ENCODE measurements at places on chromosomes 12 and 14.

- no peak for DNase-seq
Measured at GRCh38 chr12:26666286-26666685, 166.7 kb downstream of the ITPR2 start.

- DNase-seq, result no peak
Measured at GRCh38 chr14:90715993-90716392, 100.2 kb downstream of the TTC7B start.

- no peak for DNase-seq
Measured at GRCh38 chr14:72454388-72455160, 439.3 kb downstream of the DPF3 start.

DNA sequence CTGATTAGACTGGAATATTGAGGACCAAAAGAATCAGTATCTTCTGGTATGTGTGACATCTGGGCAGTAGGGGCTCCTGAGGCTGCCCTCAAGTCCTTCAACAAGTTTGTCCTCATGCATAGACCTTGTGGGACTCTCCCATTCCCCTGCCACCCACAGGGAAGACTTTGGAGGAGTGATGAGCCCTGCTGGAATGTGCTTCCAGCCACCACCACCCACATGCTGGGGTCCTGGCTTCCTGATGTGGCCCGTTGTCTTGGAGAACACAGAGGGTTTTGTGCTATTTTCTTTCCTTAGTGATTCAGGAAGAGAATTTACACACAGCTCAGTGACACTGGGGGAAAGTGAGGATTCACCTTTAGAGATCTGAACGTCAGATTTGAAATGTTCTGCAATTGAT, 29.2 kb upstream of the SEL1L start:
- DNase-seq, result no peak

- no peak for DNase-seq
Measured at GRCh38 chr12:15931590-15932053, 20.5 kb downstream of the DERA start.

DNA sequence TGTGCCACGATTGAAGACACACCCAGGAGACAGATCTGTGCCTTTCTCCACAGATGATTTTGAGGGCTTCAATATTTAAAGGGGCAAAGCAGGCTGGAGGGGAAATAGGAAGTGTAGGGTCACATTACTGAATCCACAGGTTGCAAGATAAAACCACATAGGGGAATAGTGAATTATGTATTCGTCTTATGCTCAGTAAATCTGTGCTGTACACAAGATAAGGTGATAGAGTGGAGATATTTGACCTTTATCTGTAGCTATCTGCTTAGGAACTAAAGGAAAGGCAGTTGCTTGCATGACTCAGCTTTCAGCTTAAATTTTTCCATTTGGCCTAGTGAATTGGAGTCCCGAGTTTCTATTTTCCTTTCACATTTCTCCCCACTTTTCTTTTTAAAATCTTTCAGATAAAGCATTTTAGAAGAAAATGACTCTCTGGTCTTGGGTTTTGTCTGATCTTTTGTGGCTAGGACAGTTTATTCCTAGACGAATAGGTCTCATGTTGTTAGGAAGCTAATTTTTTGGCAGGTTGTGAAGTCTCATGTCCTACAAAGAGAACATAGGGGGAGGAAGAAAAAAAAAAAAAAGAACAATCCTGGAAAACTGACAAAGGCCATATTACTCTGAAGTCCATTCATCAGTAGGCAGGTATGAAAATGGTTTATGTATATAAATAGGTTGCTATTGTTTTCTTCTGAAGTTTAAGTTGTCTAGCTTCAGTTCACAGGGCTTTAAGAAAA, 55.4 kb downstream of the FBXO33 start:
- DNase-seq, result no peak

DNA sequence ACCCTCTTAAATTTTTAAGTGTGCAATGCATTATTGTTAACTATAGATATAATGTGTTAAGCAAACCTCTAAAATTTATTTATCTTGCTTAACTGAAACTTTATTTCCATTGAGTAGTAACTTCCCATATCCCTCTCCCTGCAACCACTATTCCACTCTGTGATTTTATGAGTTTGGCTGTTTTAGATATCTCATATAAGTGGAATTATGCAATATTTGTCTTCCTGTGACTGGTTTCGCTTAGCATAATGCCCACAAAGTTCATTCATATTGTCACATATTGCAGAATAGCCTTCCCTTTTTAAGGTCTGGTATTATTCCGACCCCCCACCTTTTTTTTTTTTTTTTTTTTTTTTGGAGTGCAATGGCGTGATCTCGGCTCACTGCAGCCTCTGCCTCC, 247.6 kb downstream of the EMP1 start:
- no peak for DNase-seq

DNA sequence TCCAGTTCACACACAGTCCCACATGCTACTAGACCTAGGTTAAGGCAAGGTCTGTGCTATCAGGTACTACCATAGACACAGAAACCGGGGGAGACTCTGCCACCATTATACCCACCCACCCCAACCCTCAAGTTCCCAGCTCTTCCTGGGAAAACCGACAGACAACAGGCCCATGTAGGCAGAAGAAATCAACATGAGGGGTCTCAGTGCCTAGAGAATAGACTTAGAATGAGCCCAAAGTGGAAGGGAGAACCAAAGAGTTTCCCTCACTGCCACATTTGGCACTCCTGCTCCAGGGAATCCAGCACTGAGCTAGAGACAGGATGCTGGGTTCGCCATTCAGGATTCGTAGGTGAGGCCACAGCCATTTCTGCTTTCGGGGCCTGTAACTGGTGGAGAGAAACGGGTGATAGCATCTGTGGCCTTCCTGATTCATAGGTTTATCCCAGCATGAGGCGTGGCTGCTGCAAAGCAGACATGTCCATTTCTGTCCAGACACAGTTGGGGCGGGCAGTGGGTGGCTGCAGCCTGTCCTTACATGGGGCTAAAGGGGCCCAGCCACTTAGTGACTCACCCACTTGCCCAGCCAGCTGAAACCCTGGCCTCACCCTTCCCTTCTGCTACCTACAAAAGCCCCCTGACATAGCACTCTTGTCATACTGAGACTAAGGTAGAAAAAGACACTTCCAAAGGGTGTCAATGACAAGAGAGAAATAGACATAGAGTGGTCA, 69.4 kb downstream of the IRF2BPL start:
- no peak for DNase-seq

- no peak for DNase-seq
Measured at GRCh38 chr12:42608196-42608825, 18.8 kb upstream of the PRICKLE1 start.

- DNase-seq, result no peak
Measured at GRCh38 chr12:112170376-112170775, 45.0 kb downstream of the TRAFD1 start.

DNA sequence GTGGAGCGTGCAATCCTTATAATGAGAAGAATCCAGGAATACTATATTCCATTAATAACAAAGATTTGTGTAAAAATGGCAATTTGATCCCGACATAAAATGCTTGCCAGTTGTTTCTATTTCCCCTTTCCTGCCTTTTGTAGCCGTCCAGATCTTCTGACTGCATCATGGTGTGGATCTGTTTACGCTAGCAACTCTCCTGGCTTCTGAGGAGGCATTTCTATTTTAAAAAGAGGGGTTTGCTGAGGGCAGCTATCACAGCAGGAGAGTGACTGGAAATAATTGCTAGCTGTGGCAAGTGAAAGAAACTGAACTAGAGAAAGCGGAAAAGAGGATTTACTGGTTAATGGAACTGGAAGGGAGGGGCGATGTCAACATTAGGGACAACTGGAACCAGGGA, 145.6 kb downstream of the ATP23 start:
- DNase-seq, result no peak

- no peak for DNase-seq
Measured at GRCh38 chr14:88421286-88421685, 35.8 kb downstream of the SPATA7 start.

DNA sequence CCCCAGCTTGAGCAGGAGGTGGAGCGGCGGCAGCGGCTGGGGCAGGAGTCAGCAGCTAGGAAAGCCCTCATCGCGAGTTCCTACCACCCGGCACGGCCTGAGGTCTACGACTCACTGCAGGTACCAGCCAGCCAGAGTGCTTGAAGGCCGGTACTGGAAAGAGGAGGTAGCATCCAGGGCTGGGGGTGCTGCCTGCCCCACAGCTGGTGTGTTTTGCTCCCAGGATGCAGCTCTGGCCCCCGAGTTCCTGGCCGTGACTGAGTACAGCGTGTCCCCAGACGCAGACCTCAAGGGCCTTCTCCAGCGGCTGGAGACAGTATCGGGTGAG, 1.6 kb downstream of the OGFOD2 start:
- no peak for DNase-seq

- DNase-seq, result no peak
Measured at GRCh38 chr14:94470311-94470710, 5.7 kb downstream of the SERPINA9 start.

- no peak for DNase-seq
Measured at GRCh38 chr12:12366701-12367481, 10.0 kb downstream of the BORCS5 start.

DNA sequence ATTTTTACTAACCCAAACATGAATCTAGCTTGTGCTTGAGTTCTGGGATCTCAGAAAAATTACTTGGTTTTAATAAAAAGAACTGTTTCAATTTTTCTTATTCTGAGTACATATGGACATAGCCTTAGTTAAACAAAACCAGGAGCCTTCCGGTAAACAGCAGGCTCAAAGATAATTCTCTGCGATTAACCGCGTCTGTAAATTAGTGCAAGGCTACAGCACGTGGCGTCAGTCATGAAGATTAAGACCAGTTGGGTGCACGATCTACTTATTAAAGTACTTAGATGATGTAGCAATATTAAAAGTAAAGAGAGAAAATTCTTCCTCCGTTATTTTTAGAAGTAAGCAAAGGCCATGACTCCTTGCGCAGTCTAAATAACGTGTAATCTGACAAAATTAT, 700 bp downstream of the KCNJ8 start:
- no peak for DNase-seq

- no peak for DNase-seq
Measured at GRCh38 chr14:82755476-82755875, 1221.8 kb upstream of the SEL1L start.

DNA sequence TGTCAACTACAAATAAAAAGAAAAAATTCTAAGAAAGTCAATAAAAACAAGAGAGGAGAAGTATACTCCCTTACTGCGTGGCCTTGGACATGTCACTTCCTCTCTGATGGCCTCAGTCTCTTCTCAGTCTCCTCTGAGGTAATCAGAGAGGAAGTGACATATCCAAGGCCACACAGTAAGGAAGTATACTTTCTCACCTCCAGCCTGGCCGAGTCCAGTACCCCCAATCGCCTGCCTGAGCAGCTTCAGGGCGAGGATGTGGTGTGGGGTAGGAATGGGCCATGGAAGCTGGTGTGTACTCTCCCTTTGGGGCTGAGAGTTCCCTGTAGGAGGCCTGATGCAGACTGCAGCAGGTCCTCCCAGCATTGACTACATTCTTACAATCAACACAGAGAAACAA, 15.8 kb downstream of the VDR start:
- DNase-seq, result no peak

GRCh38 chr14:99224948-99225347, 47.0 kb downstream of the BCL11B start:
- DNase-seq, result no peak

GRCh38 chr14:98927986-98928385, 344.0 kb downstream of the BCL11B start:
- DNase-seq, result no peak

DNA sequence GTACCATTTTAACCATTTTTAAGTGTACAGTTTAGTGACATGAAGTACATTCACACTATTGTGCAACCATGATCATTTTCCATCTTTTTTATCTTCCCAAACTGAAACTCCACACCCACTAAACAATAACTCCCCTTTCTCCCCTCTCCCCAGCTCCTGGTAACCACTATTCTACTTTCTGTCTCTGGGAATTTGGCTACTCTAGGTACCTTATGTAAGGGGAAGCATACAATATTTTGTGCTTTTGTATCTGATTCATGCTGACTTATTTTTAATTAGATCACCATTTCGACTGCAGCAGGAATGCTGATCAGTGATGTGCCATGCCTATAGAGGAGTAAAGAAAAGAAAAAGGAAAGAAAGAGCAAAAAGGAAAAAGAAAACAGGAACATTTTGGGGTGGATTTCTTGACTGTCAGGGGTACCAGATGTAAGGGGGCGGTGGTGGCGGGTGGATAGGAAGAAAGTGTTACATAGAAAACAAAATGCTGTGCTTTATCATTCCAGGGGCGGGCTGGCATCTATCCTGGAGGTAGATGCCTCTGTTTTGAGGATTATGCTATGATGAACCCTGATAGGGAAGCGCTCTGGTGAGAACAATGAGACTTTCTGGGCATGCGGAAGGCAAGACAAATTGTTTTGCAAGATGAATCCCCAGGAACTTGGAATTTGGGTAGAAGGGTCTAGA, 45.2 kb upstream of the CTDSP2 start:
- DNase-seq, result no peak

DNA sequence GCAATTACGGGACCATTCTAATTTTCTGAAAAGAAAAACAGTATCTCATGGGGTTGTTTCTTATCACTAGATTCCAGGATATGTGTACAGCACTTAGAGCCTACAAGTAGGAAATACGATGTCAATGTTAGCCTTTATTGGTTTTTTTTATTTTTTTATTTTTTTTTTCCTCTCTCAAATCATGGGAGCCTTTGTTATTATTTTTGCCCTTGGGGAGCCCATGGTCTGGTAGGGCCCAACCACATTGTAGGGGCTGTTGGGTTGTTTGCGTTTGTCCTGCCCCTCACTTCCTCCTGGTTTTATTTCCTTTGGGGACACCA, 5.9 kb downstream of the MORN3 start:
- no peak for DNase-seq

GRCh38 chr14:57290751-57291150, 22.0 kb downstream of the AP5M1 start:
- no peak for DNase-seq

DNA sequence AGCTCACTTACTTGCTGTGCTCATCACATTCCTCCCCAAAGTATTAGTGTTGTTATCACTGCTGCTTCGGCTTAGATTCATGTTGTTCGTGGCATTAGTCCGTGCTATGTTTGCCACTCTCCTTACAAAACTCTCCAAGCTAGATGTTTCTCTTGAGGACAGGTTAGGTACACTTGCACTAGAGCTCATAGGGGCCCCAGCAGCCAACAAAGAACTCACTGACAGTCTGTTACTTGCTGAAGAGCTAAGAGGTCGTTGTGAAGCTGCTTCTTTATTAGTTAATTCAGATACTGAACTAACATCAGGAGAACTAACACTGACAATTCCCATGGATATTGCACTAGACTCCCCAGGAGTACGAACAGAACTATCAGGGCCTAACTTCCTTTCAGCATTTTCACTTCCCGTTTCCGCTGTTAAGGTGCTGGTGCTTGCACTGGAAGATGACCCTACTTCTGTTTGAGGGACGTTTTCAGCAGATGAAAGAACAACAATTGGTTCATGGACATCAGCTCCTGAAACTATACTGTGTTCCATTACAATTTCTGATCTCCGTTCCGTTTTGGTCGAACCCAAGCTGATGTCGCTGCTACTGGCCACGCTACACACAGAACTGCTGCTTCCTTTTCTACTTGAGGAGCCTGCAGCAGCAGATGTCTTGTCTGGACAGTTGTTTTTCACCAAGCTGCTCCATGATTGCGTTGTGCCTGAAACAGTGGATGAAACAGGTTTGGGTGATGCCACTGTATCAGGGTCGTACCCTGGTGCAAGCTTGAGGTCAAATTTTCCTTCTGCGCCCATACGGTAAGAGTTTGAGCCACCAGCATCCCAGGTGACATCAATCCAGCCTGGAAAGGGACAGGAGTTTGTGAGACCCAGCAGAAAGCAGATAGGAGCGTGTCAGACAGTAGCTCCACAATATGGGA, 78.7 kb downstream of the HECTD1 start:
- no peak for DNase-seq
